ENCODE measurements at places on chromosomes 11 and 22.
A peak's percentile ranks its signal among the peaks of the same experiment; 100 is the strongest.

DNA sequence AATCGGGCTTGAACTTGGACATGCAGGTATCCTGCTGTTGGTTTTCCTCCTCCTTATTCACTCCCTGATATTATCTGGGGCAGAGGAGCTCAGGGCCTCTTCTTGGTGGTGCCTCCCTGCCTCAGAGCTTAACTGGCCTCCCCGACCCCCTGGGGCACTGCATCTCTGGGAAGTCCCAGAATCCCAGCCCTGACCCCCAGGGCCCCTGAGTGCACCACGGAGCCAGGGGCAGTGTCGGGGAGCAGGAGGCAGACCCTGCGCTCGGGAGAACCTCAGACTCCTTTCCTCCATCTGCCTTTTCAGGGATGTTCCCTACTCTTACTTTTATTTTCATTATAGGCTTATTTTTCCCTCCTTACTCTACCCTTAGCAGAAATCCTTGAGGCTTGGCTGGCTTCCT, 537.0 kb downstream of the BRD1 start:
- peak; percentile 10 for DNase-seq

GRCh38 chr11:11215058-11215815, 137.8 kb downstream of the CSNK2A3 start:
- DNase-seq, result no peak

DNA sequence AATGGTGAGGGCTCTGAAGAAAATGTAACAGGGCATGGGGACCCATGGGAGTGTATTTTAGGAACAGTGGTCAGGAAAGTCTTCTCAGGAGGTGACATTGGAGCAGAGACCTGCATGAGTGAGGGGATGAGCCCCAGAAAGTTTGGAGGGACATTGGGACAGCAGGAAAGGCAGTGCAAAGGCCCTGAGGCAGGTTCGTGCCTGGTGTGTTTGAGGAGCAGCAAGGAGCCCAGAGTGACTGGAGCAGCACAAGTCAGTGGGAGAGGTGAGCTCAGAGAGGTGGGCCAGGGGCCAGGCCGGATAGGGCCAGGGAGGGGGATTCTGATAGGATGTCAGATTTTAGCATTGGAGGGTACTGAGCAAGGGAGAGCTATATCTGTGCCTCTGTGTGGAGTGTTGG, 80.0 kb upstream of the CRYBB3 start:
- DNase-seq, result no peak

DNA sequence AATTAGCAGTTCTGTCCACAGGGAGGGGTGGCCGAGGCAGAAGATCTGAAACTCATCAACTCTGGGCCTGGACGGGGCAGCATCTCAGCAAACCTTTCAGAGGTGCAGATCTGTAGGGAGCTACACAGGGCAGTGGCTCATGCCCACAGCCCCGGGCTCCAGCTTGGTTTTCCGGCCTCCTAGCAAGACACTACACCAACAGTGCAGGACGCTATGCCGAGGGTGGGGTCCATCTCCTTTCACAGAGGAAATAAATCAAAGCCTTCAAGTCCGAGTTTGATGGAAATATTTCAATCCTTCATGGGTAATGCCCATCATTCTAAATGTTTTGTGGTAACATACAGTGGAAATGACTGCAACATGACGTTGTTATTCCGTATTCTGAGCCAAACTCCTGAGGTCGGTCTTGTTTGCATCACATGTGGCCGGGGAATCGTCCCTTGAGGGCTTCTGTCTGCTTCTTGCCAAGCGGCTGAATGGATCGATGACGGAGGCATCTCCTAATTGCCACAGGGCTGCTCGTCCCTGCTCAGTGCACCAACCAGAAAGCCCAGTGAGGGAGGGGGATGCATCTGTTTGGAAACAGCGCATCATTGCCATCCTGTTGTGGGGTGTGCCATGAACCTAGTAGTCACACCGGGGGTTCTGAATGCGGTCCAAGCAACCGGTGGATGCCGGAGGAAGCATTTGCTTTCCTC, 30.0 kb downstream of the LINC01488 start:
- DNase-seq, result no peak

DNA sequence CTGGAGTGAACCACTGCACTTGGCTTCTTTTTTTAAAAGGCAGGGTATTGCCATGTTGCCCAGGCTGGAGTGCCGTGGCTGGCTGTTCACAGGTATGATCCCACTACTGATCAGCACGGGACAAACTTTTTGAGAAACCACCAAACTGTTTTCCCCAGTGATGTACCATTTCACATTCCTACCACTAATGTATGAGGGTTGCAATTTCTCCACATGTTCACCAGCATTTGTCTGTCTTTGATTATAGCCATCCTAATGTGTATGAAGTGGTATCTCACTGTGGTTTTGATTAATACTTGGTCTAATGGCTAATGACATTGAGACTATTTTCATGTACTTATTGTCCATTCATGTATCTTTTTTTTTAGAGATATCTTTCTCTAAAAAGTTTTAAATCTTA, 41.5 kb upstream of the EP300 start:
- DNase-seq, result no peak

GRCh38 chr11:28092786-28093185, 15.2 kb downstream of the KIF18A start:
- no peak for DNase-seq

GRCh38 chr11:6563121-6563619, 40.2 kb downstream of the RRP8 start:
- no peak for DNase-seq

DNA sequence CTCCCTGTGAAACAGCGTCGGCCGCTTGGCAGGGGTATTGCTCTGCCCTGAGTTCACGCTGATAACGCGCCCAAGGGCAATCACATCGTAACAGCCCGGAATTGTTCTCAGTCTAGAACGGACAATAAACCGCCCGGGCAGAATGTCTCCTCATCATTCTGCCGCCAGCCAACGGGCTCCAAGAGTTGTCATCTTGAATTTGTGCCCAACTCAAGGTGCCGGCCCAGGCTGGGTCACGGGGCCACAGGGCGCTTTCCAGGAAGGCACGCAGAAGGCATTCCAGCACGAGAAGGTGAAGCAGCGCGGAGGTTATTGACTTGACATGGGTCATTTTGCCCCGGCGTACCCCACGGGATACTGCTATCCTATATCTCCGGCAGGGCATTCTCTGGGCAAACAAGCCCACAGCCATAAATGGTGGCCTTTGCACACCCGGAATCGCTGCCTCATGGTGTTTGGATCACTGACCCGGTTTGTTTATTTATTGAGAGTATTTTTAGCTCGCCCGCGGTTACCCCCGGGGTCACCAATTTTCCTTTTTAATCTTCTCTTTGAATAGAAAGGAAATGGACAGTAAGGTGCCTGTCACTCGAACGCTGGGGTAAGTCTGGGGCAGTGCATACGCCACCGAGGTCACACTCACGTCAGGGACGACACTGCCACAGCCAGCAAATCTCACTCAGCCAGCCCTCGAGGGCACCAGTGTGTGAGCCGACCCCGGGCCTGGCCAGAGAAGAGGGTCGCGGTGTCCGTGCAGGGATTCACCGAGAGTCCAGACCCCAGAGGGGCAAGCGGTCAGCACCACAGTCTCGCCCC, 72.4 kb upstream of the FGF3 start:
- DNase-seq, result no peak

- no peak for DNase-seq
Observed at GRCh38 chr11:45428116-45428515, 142.0 kb upstream of the SYT13 start.

- DNase-seq, result no peak
Observed at GRCh38 chr11:19768815-19769214, 56.2 kb downstream of the NAV2 start.

GRCh38 chr11:86508604-86509587, 134.2 kb downstream of the CCDC81 start:
- no peak for DNase-seq

GRCh38 chr11:86680716-86681482, 8.5 kb upstream of the ME3 start:
- no peak for DNase-seq

DNA sequence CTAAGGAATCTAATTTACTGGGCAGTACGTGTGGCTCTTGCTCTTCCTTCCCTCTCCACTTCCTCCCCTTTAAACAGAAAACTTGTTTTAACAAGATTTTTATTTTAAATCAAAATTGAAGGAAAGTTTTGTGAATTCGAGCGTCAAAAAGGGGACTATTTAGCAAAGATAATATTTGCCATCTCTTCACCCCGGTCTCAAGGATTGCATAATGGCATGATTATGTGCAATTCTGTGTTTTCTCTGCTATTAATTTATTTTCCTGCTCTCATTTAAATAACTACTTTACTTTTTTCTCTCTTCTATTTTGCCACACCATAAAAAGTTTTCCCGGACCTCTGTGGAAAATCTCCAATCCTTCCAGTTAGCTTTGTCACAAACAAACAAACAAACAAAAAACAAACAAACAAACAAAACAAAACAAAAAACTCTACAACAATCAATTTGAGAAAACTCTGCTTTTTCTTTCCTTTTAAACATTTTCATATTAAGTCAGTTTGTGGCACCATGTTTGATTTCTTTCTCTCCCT, 10.2 kb upstream of the PAX6 start:
- DNase-seq, result no peak

GRCh38 chr11:20372081-20372626, 8.6 kb downstream of the HTATIP2 start:
- no peak for DNase-seq

DNA sequence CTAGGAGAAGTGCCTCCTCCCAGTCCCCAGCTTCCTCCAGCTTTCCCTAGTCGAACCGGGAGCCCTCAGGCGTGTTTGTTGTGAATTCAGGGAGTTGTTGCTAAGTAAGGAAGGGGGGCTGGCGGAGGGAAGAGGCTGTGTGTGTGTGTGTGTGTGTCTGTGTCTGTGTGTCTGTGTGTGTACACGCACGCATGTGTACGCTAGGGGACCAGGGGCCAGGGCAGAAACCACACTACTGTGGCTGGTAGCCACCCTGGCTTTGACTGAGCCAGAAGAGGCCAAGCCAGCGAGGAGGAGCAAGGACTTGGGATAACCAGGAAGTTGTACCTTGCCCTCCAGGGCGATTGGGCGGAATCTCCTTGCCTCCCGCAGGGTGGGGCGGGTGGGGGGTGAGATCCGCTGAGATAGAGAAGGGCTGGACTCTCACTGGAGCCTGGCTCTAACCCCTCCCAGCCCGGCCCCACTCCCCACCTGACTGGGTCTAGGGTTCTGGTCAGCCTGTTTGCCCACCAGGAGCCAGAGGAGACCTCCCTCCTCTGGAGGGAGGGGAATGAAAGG, 7.5 kb downstream of the BCL9L start:
- no peak for DNase-seq

DNA sequence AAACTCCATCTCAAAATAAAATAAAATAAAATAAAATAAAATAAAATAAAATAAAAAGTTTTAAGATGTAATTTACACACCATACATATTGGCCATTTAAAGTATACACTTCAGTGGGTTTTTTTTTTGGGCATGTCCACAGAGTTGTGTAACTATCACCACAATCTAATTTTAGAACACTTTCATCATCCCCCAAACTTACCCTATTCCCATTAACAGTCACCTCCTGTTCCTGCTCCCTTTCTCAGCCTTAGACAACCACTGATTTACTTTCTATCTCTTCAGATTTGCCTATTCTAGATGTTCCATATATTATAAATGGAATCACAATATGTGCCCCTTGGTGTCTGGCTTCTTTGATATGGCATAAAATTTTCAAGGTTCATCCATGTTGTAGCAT, 4.6 kb upstream of the ACER3 start:
- no peak for DNase-seq

DNA sequence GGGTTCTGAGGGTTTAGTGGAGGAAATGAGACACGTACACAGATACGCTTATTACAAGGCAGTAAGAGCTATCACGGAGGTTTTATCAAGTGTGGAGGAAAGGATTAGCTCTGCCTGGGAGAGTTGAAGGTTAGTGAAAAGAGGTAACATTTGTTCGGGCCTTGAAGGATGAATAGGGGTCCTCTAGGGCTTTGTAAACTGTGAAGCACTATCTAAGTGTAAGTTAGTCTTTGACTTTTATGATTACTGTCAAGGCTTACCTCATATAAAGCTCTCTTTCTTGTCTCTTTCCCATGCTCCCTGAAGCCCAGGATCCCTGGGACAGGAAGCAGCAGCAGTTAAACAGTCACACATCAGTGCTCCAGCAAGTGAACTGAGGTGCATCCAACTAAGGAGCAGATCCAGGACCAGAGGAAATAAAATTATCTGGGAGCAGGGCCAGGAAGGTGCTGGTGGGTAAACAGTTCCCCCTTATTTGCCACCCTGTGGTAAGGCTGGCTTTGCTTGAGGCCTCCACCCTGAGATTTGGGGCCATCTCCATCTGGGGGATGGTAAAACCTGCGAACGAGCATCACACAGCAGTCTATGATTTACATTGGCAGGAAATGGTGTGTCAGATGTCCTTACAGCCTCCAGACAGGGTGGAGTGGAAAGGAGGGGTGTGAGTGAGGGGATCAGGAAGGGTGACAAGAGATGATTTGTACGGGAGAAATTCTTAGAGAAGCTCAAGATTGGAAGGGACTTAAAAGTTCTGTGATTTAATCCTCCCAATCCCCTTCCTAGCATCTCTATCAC, 27.2 kb downstream of the GVQW3 start:
- DNase-seq, result no peak

- no peak for DNase-seq
Observed at GRCh38 chr11:105696000-105696399, 86.1 kb downstream of the GRIA4 start.

GRCh38 chr11:11620173-11620920, 1.5 kb downstream of the GALNT18 start:
- peak; percentile 58 for DNase-seq

DNA sequence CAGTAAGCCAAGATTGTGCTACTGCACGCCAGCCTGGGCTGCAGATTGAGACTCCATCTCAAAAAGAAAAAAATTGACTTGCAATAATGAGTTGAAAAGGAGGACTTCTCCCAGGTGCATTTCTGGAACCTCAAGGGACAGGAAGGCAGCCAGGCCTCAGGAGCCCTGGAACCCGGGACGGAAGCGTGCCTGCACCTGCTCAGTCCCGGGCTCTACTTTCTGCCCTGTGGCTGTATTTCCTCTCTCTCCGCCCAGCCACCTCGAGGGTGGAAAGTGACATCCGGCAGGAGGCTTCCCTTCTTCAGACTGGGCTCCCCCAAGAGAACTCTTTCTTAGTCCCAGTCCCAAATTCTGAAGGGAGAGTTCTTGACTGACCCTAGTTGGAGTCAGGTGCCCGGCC, 20.2 kb upstream of the GAL start:
- no peak for DNase-seq

GRCh38 chr11:12767027-12767426, 92.8 kb downstream of the TEAD1 start:
- DNase-seq, result no peak

- no peak for DNase-seq
Observed at GRCh38 chr22:20033045-20033706, 12.3 kb downstream of the TANGO2 start.

GRCh38 chr11:121514432-121515334, 61.9 kb upstream of the SORL1-AS1 start:
- no peak for DNase-seq

DNA sequence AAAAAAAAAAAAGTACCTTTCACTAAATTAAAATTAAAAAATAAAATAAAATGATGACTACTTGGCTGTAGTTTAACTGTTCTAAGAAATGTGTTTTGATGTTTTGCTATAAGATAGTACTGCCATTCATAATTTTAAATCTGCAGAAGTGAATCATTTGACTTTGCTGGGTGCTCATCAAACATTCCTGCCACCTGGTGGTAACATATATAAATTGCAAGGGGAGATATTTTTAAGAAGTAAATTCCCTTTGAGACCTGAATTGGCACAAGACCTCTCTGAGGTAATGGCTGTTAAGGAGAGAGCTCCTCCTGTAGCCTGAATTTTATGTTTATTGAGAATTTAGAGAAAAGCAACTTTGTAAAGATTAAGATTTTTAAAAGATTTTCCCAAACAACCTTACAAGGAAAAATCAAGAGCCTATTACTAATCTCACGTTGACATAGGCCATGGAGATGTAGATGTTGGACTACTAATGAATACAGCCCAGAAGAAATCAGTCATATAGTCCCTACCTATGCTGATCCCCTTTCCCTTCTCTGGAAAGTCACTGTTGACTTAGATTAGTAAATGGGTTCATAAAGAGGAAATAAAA, 11.9 kb upstream of the NARS2 start:
- no peak for DNase-seq

Data from activated CD8-positive, alpha-beta memory T cell treated with anti-CD3 and anti-CD28 coated beads, Interleukin-2, amount 50 U/mL, for 48 hours (primary cell).